ENCODE measurements at places on chromosomes 11 and 22. TPM values are rescaled to one million over a fixed set of nuclear protein-coding genes. Genes with fewer than 3 reads are reported as not detected.

- DNase-seq: peak; percentile 71
These were observed 11.2 kb downstream of the PEX26 start for GRCh38 chr22:18088825-18089568.

- DNase-seq: no peak
These were observed 57.9 kb upstream of the FSHB start for GRCh38 chr11:30172883-30173311.

GRCh38 chr11:12192794-12193514, 82.6 kb downstream of the MICAL2 start:
- DNase-seq: no peak

GRCh38 chr22:20582520-20583361, 75.3 kb downstream of the MED15 start:
- DNase-seq: no peak

DNA sequence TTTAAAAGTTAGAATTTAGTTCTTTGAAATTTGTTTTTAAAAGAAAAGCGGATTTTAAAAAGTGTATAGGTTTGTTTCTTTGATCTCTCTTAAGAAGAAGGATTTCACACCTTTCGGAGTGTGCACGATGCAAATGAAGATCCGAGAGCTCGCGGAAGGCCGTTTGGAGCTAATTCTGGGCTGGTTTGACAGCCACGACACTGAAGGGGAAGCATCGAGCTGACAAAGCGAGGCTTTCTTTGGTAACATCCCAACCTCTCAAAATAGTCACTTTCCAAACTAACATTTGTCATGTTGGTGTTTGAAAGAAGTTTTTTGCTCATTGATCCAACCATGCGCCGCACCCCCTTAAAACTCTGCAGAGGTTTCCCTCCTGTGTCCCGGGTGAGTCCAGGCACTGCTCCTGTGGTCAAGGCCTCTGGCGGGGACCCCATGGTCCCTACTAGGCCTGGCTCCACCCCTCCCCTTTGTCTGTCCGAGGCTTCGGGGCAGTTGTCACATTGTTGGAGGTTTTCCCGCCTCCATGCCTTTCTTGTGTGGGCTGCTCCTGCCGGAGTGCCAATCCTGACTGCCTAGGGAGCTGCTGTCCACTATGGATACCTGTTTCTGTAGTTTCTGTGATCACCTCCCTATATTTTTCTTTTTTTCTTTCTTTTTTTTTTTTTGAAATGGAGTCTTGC, 39.7 kb downstream of the MPPED1 start:
- DNase-seq: no peak

DNA sequence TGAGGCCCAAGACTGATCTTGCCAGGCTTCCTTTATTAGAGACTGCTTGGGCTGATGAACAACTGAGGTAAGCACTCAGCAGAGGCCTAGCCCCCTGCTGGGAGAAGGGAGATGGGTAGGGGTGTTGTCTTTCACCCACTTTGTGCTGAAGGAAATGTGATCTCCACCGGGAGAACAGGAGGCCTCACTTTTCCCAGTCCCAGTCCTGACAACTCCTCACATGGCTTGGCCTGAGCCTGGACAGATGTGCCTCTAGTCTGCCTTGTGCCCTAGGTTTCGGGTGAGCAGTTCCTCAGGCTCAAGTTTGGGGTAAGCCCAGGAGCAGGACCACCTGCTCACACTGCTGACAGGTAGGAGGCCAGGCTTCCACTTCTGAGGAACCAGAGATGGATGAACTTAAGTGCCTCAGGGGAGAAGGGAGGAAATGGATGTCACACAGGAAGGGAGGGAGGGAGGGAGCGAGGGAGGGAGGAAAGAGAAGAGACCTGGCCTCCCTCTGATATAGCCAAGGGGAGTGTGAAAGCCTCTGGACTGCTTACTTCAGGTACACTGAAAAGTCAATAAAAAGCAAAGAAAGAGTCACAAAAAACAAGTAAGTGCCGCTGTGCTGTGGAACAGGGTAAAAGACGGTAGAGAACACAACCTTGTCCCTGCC, 8.1 kb downstream of the CLPB start:
- no peak for DNase-seq

DNA sequence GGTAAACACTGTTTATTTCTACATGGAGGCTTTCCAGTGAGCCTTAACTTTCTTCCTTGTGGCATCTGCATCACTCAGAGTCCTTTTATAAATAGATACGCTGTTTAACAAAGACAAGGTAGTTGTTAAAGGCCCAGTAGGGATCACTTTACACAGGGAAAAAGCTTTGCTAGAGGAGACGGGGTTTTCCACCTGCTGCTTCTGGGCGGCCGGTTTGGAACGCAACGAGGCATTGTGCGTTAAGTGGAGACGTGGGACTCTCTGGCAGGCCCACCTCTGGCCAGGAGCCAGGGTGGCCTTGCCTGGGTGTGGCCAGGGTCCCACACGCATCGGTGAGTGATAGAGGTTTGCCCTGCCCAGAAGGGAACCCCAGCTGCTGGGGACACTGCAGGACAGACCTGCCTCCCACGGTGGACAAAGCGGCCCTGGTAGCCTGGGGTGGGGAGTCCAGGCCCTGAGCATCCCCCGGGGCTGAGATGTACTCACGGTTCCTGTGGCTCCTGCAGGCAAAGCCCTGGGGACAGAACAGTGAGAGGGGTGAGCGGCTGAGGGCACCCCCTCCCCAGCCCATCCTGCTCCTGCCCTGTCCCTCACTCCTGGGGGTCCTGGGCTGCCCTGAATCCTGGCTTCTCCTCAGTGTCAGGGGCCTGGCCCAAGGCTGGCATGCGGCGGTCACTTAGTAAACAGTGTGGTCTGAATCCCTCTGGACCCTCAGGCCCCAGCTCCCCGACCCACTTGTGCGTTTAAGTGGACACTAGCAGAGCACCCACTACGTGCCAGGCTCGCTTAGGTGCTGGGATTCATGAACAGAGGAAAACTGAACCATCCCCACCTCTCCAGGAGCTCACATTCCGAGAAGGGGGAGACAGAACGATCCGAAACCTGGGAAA, 4.2 kb downstream of the IL17REL start:
- peak; percentile 6 for DNase-seq

GRCh38 chr11:64007160-64007628, 21.0 kb downstream of the OTUB1 start:
- DNase-seq: no peak

DNA sequence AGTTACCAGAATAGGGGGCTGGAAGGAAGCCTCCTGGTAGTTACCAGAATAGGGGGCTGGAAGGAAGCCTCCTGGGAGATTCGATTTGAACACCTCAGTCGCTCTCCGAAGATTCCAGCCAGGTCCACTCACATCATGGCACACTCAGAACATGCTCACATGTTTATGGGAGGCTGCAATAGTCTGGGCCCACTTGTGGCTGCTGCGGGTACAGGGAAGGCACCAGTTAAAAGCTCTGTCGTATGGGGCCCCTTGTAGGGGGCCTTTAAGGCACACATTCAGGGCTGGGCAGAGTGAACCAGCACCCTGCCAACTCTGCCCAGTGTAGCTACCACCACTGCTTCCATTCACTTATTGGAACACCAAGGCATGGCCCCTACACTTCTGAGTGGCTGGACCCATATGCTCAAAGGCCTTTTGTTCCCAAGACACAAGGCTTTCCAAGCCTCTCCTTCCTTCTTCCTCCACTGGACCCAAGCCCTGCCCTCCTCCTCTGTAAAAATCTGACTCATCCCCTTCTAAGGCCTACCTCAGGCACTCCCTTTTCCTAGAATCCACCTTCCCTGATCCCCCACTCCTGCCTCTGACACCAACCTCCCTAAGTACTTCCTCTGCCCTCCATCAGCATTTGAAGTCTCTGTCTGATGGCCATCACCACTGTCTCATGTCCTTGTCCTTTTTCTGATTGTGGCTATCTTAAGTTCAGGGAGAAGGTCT, 28.0 kb downstream of the USP35 start:
- DNase-seq: no peak

DNA sequence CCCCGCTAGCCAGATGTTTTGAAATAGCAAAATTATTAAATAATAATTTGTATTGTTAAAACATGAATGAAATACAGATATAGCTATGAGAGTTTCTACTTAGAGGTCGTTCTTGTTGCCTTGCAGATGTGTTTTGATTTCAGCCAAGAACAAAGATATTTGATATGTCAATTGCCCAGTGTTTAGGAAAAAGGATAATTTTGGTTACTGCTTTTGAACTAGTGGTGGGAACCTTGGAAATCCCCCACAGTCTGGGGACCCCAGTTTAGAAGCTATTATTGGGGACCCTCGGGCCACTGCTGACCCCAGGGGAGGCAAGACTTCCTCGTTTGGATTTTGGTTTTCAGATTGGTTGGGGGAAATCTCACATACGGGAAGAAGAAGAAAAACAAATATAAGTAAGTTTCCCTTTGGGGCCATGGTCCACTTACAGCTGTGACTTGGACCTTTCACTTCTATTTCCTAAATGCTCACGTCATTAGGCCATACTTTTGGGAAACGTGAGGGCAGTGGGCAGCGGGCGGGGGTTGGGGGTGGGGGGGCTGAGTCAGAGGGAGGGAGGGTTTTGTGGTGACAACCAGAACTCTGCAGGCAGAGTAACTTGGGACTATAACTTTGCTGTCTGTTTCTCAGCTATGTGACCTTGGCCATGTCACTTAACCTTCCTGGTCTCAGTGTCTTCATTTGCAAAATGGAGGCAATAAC, 37.0 kb downstream of the LDLRAD3 start:
- no peak for DNase-seq

GRCh38 chr22:30310881-30311771, 15.6 kb downstream of the TBC1D10A start:
- peak; percentile 80 for DNase-seq

GRCh38 chr11:76495019-76495418, 50.2 kb downstream of the EMSY start:
- DNase-seq: no peak

OR51B2 gene
- not detected for total RNA-seq

OR51E1 gene
- total RNA-seq: 0.16 TPM

SPI1 gene
- total RNA-seq: 8.6 TPM

OLFML1 gene
- 0.20 TPM for total RNA-seq

APOC3 gene
- total RNA-seq: 3.0 TPM

Data from transverse colon (tissue), 4 donors.